ENCODE measurements at places on chromosomes 13 and 19.
A peak's percentile ranks its signal among the peaks of the same experiment; 100 is the strongest.

DNA sequence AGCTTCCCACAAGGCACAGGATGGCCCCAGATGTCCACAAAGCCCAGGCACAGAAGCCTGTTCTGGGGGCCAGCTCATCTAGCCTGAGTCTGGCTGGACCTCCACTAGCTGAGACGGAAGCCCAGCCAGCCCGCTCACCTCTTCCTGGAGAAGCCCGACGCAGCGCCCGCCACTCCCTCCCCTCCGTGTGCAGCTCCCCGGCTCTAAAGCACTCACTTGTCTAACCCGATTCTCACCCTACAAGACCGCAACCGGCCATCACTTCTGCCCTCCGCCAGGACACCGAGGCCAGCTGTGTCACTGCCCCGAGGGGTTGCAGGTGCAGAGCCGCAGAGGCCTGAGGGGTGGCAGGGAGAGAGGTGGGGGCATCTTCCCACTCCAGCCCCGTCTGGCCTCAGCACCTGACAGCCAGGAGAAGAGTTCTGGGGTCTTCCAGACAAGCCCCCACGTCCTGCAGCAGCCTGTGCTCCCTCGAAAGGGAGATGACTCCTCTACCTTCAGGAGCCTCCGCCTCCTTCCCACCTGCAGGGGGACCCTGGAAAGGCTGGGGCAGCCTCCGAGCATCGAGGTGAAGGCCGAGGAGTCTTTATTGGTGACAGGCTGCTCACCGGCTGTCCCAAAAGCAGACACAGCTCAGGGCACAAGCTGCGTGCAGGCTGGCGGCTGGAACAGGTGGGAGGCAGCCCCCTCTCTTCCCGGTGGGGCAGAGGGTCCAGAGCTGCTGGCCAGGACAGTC is 5.9 kb upstream of the DIRAS1 start:
- DNase-seq, result no peak

- DNase-seq, result no peak
Measured at GRCh38 chr13:72293206-72293605, 426.2 kb upstream of the DACH1 start.

GRCh38 chr13:49679246-49679645 is 12.0 kb downstream of the EBPL start:
- peak; percentile 51 for DNase-seq

- peak; percentile 67 for DNase-seq
Measured at GRCh38 chr19:33235269-33235995, 9.8 kb upstream of the SLC7A10 start.

DNA sequence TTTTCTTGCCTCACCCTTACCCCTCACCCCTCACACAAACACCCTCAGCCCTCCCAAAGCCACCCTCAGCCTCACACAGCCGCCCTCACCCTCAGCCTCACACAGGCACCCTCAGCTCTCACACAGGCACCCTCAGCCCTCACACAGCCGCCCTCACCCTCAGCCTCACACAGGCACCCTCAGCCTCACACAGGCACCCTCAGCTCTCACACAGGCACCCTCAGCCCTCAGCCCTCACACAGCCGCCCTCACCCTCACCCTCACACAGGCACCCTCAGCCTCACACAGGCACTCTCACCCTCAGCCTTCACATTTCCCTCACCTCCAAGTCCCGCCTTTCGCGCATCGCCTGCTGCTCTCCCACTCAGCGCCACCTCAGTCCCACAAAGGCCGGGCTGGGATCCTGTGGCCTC is 287 bp upstream of the ZSCAN22 start:
- no peak for DNase-seq

DNA sequence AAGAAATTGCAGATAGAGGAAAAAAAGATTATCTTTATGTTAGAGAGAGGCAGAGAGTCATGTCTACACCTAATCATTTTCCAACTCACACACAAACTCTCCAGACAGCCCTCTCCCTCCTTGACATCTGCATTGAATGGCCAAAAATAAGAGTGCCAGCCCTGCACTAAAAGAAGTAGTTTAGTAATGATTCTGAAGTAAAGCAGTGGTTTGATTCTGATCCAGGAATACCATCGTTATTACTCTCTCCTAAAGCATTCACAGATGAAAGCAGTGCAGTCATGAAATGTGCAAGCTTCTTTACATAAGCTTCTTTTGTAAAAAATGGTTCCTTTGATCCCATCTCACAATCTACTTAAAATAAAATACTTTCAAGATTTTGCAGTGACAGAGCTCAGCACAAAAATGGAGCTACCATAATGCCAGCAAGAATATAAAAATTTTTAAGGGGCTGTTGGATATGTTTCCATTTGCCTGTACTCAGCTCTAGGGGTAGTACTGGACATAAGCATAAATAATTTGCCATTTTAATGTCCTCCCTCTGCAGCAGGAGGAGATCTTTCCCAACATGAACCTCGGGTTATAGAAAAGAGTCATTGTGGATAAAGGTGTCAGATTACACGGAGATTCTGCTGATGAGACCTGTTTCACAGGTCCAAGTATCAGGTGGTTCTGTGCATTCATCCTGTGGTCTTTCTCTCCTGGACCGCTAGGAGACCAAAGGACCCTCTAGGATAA is 406.3 kb downstream of the DCT start:
- DNase-seq, result no peak

DNA sequence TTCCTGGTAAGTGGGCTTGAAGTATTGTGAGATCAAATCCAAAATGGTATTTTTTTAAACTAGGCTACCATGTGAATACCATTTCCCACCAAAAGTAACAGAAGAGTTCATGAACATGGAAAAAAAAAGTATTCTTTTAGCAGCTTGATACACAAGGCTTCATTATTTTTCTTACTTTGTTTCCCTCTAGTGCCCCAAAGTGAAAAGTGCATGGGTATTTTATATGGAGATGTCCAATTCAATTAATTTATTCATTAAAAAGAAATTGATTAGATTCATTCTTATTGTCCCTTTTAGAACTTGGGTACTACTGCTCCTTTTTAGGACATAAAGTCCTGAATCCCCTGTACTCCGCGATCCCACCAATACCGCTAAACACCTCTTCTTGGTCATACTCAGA is 28.6 kb upstream of the SCEL start:
- DNase-seq, result peak; percentile 43

GRCh38 chr19:42276821-42277220 is 7.8 kb downstream of the CIC start:
- no peak for DNase-seq

DNA sequence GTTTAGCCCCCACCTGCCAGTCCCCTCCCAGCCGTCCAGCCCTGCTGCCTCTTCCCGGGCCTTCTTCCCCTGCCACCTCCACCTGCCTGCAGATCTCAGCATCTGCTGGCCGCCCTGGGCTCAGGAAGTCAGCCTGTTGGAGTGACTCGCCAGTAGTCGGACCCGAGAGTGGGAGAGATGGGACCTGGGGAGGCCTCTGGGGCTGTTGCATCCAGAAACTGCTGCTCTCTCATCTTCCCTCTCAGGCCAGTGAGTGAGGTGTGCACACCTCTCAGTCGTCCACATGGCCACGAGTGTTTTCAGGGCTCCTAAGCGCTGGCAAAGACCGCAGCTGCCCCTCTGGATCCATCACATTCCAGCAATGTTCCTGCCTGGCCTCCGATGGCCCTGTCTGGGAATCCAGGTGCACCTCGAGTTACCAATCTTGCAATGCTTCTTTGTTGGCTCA is 151.8 kb upstream of the SOX1 start:
- DNase-seq, result no peak

DNA sequence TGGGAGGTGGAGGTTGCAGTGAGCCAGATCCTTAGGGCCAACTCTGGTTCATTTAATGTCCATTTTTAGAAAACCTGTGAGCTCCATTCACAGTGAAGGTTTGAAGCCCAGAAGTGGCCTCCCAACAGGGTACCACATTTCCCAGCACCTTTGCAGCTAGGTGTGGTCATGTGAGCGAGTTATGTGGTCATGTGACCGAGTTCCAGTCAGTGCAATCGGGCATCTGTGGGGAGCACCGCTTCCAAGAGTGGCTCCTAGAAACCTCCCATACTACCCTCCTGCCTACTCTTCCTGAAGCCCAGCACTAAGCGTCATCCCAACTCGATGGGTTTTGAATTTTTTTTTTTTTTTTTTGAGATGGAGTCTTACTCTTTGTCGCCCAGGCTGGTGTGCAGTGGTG is 663 bp upstream of the PLA2G4C start:
- DNase-seq, result no peak

- no peak for DNase-seq
Measured at GRCh38 chr13:98352226-98352625, 175.2 kb upstream of the RNF113B start.

DNA sequence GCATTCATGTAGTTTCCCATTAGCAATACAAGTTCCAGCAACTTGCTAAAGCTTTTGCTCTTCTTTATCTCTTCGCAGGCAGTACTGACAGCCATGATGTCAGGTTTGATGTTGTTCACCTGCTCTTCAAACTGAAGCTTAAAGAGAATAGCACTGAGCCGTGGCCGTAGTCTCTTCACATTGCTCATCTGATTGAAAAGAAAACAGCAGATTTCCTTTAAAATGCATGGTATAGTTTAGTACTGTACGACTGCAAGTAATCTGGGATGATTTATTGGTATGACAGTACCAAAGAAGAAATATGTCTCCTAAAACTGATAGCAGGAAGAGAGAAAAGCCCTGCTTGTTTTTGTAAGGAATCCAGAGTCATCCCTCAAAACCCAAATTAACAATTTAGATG is 284.4 kb downstream of the DIAPH3 start:
- DNase-seq, result no peak

DNA sequence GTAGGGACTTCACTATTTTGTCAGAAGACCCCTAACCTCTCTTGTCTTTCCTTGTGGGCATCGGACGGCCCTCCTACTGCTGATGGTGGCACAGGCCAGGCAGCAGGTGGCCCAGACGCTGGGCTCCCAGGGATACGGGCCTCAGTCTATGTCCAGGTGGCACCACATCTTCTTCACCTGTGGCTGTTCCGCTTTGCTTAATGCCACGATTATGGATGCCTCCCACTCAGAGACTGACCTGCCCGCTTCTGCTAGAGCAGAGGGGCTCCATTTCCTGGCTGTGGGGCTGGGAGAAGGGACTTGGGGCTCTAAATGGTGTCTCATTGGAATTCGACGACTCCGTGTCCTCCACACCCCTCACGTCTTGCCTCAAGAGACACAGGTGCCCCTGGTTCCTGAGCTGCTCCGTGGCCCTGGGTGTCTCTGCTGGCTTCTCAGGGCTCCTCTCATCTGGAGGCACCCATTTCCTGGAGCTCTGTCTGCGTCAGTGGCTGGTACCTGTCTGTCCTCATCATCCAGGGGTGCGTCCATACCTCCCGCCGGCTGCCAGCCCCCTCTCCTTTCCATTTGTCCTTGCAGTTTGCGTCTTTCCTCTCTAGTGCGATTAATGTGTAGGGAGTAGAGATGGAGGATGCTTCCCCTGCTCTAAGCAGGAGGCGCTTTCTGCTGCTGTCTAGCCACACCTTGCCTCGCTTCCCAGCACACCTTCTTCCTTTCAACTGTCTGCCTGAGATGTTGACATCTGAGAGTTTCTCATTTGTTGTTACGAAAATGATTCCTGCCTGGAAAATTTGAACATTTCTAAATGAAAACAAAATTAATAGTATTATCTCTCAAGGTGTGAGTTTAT is 63.4 kb downstream of the TEX29 start:
- DNase-seq, result no peak

GRCh38 chr13:48496271-48497161 is 36.4 kb downstream of the RCBTB2 start:
- DNase-seq, result no peak

DNA sequence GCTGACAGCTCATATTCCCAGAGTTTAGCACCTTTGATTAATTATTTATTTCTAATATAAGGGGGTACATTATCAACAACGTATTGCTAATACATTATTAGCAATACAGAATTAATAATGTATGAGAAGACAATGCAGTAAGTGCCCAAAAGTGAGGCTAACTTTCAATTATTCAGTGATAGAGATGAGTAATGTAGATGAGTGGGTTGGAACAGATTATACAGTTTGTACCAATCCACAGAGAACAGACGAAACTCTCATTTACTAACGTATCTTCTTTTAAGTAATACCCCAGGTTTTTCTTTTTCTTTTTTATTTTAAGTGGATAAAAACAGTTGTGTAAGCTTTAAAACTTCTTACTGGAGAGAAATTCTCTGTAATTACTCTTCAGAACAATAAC is 36.7 kb upstream of the RBM26 start:
- no peak for DNase-seq

DNA sequence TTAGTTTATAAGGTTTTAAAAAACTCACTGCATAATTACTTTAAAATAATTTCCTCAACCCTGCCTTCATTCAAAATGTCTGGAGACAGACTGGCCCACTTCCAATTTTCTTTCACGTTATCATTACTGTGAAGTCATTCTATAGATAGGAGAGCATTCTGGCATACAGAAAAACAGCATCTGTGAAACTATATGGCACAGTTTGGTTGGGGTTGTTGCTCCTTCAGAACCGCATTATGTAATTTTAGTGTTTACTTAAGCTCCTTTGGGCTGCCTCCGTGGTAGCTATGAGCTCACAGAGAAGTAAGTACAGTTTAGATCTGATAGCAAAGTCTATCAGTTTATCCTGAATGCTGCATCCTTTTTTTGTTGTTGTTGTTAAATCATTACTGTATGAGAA is 104.3 kb downstream of the KCNRG start:
- no peak for DNase-seq

DNA sequence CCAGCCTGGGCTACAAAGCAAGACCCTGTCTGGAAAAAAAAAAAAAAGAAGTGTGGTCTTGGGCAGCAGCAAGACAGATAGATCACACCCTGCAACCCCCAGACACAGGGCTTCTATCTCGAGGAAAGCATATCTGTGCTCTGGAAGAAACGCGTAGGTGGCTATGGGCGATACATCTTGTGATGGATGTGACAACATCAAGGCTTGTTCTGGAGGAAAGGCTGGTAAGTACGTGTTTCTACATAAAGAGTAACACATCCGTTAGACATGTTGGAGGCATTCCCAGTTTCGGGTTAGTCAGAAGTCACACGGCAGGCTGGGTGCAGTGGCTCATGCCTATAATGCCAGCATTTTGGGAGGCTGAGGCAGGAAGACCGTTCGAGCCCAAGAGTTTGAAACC is 6.6 kb upstream of the DHDH start:
- peak; percentile 99 for DNase-seq

DNA sequence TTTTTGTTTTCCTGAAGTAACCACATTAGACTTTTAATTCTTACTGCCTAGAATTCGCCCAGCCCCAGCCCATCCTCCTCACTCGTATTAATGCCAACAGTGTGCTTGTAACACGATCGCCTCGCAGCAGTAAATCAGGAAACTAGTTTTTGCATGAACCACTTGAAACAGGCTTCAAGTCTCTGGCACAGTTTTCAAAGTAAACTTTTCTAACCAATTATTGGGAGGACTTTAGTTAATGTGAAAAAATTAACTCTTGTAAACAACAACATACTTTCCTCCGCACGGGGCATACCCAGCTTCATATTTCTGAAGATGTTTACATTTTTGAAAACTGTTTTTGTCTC is 39.2 kb downstream of the TNFRSF19 start:
- no peak for DNase-seq

- no peak for DNase-seq
Measured at GRCh38 chr13:41332829-41333228, 21.8 kb downstream of the NAA16 start.
